Stimulated activated CD4-positive, alpha-beta T cell treated with anti-CD3 and anti-CD28 coated beads, Interleukin-2, amount 100 ng/mL, for 48 hours (primary cell): ENCODE measurements at places on chromosomes 1 and 21.
A peak's percentile ranks its signal among the peaks of the same experiment; 100 is the strongest.

DNA sequence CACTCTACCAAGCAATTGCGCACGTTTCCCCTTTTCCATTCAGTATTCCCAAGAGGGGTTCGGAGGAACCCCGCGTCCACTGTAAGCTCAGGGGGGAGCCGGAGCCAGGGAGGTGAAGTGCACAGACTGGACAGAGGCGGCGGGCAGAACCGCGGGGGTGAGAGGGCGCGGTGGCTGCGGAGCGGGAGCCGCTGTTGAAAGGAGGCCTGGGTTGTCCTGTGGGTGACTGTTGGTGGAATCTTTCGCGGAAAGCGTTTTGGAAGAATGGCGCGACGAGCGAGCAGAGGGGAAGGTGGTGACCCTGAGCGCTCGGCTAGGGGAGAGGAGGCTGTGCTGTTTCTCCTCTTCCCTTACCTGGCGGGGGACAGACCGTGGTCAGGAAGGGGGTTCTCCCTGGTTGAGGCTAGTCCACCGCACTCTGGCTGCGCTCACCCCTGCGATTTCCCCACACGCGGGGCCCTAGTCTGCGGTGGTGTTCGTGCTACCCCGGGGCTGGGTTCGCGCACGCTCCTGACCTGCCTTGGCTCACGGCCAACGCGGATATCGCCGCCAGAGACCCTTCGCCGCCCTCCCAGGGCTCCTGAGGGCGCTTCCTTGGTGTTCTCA is 92.8 kb downstream of the PRKAB2 start:
- no peak for DNase-seq

- no peak for DNase-seq
Measured at GRCh38 chr1:113990530-113990929, 11.3 kb downstream of the OLFML3 start.

GRCh38 chr21:30839304-30839703 is 9.7 kb upstream of the KRTAP7-1 start:
- DNase-seq = peak; percentile 19

DNA sequence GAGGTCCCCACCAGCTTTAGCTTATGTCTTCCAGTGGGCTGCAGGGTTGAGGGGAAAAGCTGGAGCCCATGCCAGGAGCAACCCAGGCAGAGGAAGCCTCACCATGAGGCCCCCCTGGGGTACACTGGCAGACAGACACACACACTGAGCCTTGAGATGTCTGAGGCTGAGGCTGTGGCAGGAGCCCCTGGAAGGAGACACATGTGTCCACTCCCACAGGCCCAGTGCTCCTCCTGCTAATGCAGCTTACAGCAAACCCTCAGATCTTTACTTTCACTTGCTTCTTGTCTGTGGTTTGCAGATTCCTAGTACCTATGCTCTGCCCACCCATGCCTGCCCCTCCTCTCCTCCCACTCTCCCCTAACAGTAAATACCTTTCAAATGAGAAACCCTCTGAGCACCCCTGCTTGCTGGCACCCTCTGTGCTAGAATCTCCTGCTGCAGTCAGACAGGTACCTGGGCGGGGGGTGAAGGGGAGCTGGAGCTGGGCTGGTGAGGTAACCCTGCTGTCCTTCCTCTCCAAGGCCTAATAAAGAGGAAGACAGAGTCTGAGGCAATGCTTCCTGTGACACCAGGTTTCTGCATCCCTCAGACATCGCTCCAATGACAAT is 63.4 kb upstream of the NEK2 start:
- no peak for DNase-seq

GRCh38 chr1:38870996-38871395 is 2.2 kb downstream of the MYCBP start:
- no peak for DNase-seq

DNA sequence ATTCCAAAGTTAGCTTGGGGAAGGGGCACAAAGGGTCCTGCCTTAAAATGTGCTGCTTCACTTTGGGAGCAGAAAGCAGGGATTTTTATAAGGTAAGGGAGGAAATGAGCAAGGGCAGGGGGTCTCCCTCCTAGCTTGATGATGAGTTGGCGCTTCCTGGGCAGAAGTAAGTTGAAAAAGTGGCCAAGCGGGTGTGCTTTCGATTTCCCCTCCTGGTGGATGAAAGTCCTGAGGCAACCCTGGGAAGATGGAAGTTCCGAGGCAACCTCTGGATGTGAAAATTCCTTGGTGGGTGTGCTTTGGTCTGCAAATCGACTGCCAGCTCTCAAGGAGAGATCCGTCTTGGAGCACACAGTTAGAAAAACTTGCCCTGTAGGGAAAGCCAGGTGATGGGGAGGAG is 41.7 kb upstream of the CD2 start:
- no peak for DNase-seq

DNA sequence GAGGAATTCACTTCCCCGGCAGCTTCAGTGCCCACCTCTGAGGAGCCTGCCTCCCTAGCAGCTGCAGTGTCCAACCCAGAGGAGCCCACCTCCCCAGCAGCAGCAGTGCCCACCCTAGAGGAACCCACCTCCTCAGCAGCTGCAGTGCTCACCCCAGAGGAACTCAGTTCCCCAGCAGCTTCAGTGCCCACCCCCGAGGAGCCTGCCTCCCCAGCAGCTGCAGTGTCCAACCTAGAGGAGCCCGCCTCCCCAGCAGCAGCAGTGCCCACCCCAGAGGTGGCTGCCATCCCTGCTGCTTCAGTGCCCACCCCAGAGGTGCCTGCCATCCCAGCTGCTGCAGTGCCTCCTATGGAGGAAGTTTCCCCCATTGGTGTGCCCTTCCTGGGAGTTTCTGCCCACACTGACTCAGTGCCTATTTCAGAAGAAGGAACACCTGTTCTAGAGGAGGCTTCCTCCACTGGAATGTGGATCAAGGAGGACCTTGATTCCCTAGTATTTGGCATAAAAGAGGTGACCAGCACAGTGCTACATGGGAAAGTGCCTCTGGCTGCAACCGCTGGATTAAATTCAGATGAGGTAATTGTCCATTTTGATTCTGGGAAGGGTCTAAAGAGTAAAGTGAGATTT is 77.4 kb upstream of the BMP8A start:
- DNase-seq = no peak

DNA sequence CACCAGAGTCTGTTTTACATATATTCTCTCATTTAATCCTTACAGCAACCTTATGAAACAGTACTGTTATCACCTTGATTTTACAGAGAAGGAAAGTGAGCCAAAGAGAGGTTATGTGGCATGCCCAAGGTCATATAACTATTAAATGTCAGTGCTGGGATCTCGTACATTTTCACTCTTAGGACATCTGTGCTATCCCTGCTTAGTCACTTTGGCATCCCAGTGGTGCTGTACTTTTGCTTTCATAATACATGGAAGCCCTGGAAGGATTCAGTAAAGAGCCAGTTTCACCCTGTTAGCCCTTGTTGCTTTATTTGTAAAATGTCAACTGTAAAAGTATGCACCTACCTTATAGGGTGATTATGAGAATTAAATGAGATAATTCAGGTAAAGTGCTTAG is 104.4 kb downstream of the NFIA start:
- no peak for DNase-seq

DNA sequence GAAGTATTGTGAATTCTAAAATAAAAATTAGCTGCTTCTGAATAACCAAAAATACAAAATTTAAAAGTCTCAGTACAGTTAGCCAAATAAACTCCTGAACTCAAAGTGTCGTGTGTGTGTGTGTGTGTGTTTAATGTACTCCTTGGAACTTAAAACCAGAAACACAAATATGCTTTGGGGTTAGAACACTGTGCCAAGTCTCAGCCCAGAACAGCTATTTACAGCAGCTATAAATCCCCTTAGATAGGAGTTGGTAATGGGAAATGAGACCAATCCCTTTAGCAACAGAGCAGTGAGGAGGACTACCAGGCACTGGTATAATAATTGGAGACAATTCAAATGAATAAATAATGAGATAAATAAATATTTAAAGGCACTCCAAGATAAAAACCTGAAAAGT is 83.1 kb downstream of the PATJ start:
- no peak for DNase-seq
